ENCODE measurements at places on chromosomes 7 and 10.
A peak's percentile ranks its signal among the peaks of the same experiment; 100 is the strongest.

DNA sequence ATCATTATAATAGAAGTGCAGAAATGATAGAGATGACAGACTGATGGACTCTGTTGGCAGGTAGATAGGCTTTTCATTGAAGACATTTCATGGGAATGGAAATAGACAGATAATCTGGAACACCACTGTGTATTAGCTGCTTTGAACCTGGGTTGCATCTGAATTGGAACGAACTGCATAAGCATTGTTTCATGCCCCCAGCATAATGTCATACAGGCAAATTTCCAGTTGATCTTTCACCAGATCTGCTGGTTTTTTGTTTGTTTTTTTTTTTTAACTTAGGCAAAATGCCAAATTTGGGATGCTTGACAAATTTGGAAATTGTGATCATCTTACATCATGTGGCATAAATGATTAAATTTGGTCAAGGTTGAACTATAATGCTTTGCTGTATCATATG lies 172.1 kb upstream of the AOAH start:
- DNase-seq = no peak

GRCh38 chr10:66519616-66520015 lies 406.2 kb upstream of the LRRTM3 start:
- DNase-seq = no peak

DNA sequence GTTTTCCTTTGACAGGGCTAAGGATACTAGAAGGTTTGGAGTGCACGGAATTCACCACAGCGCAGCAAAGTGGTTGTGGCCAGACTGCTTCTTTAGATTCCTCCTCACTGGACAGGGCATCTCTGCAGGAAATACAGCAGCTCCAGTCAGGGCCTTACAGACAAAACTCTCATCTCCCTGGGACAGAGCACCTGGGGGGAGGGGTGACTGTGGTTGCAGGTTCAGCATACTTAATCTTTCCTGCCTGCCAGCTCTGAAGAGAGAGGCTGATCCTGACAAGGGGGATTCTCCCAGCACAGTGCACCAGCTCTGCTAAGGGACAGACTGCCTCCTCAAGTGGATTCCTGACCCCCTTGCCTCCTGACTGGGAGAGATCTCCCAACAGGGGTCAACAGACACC lies 1257.9 kb downstream of the NXPH1 start:
- DNase-seq = no peak

- DNase-seq = no peak
Measured at GRCh38 chr10:61452655-61453641, at the start of gene TMEM26. TMEM26 (minus strand) TSS chr10:61453381; CDS start chr10:61453081, 300 bp downstream.

GRCh38 chr7:8386926-8387550 lies 46.4 kb upstream of the NXPH1 start:
- no peak for DNase-seq

DNA sequence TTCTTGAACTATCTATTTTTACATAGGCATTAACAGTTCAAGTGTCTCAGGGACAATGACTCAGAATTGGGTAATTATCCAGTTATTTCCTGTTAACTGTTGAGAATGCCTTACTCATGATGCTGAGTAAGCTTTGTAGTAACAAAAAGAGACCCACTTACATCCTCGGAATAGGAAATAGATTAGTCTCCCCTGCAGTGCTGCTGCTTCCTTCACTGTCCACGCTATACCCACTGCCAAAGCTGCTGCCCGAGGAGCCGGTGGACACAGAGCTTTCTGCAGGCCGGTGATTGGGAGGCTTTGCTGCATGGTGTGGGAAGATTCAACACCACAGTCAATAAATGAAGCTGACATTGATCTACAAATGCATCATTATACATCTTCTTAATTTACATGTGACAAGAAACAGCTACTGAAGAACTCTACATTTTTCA lies 357.1 kb downstream of the PCLO start:
- no peak for DNase-seq

DNA sequence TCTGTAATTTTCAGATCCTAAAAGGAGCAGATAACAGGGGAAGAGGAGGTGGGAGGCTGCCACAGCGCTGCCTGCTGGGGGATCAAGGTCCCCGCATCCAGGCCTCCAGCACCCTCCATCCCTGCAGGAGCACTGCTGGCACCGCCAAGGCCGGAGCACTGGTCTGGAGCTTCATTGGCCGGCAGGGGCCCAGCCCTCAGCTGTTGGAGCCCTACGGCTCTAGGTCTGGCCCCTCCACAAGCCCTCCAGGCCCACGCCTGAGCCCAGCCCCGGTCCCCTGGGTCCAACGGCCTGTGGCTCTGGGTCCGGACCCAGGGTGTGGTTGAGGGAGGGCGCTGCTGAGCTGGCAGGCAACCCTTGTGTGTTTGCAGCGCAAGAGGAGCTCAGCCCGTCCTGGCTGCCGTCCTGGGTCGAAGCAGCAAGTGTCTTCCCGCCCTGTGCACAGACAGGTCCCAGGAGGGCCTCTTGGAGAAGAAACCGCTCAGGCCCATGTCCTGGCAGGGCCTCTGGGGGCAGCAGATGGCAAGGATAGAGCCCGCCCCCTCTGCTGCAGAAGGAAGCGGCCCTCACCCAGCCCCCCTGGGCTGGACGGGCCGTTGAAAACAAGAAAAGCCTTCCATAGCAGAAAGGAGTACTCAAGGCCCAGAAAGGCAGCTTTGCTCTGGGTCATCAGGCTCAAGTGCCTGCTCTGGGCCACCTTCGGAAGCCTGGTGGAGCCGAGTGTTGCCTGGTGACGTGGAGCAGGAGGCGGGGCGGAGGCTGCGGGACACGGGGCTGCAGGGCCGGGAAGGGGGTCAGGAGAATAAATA lies 54.3 kb upstream of the TNRC18 start:
- no peak for DNase-seq

DNA sequence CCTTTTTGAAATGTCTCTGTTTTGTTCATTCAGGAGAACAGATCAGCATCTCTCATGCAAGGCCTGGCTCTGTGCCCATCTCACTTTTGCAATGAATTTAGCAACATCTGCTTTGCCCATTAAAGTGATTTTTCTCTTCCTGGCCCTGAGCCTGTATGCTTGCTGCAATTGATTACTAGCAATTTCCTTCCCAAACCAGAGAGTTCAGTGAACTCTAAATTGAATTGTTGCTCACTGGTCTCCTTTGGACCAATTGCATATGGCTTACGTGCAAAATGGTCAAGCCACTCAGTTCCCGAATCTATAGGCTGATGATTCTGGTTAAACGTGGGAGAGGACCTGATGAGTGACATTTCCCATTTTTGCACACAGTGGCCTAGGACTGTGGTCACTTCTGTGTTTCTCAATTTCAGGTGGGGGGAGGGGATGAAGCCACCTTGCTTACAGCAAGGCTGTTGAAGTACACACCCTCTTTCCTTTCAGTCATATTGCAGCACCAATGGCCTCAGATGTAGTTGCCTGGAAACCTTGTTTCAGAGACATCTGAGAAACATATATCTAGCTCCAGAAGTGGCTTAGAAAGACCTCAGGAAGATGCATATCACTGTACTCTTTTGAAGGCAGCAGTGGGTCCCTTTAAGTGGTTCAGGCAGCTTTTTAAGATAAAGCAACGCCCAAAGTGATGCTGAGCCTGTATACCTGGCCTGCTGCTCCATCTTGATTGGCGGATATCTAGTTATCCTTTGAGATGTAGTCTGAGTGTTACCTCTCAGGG lies 201.4 kb downstream of the PTEN start:
- DNase-seq = peak; percentile 31

DNA sequence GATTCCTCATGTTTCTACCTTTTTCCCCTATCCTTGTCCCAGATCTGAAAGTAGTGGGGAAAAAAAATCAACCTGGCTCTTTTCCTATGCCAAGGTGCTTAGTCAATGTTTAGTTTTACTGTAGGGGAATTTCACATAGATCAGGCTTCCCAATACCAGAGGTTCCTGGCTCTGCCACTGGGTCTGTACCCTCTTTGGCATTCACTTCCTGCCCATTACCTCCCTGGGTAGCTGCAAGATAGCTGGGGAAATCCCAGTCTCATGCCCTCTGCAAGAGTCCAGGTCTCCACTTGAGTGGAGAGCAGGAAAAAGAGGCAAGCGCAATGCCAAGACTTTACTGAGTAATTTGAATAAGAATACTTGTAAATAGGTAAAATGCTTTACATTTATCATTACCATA lies 3.5 kb upstream of the BPGM start:
- DNase-seq = no peak

DNA sequence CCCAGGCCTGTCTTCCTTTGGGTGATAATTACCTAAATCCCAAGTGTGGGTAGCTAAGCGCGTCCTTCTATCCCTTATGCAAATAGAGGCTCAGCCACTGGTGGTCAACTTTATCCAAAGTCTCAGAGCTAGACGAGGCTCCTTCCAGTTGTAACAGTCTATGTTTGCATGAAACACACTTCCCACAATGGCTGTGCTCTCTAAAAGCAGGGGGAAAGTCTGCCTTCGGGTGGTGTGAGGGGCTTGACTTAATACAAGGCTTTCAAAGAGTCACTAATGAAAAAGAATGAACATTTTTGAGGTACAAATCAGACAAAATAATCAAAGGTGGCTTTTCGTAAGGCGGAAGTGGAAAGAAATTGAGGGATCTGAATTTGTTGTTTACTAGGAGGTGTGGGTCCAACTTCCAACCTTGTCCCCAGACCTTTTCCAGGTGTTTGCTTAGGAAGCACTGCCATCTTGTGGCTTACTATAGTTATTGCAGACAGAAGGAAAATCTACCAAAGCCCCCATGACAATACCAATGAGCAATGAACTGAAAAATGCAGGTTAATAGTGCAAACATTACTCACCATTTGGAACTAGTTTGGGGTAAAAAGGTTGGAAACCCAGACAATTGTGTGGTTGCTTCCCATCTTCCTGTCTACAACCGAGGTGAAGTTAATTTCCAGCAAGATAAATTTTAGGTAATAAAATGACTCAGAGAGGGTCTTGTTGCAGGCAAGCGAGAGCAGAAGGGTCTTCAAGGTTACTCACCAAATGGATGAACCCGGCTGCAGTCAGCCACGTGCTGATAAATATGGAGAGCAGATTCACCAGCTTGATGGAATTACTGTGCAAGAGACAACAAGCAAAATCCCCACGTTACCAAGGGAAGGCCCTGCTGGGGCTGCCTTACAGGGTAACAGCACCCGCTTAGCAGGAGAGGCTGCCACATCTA lies 525.7 kb downstream of the KCNMA1 start:
- no peak for DNase-seq

Measured in activated T-cell treated with anti-CD3 and anti-CD28 coated beads for 48 hours (primary cell).